ENCODE measurements at places on chromosomes 12 and 14.

DNA sequence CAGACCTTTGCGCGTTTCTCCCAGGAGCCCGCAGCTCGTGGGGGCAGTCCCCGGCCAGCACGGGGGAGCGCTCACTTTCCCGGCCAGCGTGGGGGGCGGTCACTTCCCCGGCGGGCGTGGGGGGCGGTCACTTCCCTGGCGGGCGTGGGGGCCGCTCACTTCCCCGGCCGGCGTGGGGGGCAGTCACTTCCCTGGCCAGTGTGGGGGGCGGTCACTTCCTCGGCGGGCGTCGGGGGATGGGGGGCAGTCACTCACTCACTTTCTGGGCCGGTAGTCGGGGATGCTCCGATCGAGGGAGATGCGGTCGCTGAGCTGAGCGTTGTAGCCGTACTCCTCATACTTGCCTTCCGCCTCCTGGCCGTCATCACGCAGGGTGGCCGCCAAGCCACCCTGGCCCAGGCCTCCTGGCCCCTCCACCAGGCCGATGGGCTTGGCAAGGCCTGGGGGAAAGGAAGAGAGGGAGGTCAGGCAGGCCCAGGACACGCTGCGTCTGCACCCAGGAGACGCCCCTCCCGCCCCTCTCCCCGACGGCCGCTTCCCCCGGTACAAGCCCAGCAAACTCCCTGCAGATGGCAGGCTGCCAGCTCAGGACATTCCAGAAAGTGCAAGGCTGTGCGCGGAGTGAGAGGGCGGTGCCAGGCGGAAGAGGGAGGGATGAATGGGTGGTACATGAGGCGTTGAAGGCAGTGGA lies 43.3 kb downstream of the GALNT9 start:
- DNase-seq: peak; percentile 33

DNA sequence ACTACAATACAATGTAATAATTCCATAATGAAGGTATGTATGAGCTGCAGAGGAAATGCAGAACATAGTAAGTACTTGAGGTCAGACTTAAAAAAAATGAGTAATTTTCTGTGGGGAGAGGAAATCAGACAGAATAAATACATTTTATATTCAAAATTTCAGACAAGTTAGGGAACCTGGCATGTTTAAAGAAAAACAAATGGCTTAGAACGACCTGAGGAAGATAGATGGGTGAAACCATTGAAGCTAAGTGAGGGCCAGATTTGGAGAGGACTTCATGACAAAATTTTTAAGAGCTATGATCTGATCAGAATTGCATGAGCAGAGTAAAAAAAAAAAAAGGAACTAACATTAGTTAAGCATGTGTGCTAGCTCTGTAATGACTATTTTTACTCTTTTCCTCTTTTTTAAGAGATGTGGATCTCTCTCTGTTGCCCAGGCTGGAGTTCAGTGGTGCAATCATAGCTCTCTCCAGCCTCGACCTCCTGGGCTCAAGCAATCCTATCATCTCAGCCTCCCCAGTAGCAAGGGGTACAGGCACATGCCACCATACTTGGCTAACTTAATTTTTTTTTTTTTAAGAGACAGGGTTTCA lies 157.6 kb upstream of the PDE3A start:
- no peak for DNase-seq

GRCh38 chr14:46352844-46353243 lies 298.7 kb downstream of the RPL10L start:
- DNase-seq: no peak

- no peak for DNase-seq
Observed at GRCh38 chr12:131163189-131163738, 209.6 kb downstream of the ADGRD1 start.

- DNase-seq: no peak
Observed at GRCh38 chr12:104736307-104736706, 221.8 kb downstream of the SLC41A2 start.

GRCh38 chr14:93064411-93065271 lies 51.1 kb downstream of the ITPK1 start:
- no peak for DNase-seq

DNA sequence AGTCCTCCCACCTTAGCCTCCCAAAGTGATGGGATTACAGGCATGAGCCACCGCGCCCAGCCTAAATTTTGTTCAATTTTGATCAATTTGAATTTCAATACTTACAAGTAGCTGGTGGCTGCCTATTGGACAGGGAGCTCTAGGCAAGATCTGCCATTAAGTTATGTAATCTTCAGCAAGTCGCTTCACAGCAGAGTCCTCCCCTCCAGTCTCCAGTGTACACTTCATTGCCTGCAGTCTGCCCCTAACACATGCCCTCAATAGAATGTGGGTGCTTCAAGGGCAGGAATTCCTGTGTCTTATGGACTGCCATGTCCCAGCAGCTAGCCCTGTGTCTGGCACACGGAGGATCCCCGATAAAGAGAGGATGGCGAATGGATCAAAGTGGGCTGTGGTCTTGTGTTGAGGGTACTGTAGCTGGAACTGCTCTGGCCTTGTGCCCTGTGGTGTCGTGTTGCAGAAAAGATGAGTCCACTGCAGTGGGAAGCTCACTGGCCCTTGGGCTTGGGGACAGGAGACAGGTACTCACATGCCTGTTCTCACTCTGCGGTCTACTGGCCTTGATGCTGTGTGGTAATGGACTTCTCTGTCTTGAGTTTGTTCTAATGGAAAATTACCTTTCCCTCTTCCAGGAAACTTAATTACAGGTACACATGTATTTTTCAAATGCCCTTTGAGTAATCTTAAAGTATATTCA lies 67.6 kb downstream of the TECPR2 start:
- DNase-seq: no peak

DNA sequence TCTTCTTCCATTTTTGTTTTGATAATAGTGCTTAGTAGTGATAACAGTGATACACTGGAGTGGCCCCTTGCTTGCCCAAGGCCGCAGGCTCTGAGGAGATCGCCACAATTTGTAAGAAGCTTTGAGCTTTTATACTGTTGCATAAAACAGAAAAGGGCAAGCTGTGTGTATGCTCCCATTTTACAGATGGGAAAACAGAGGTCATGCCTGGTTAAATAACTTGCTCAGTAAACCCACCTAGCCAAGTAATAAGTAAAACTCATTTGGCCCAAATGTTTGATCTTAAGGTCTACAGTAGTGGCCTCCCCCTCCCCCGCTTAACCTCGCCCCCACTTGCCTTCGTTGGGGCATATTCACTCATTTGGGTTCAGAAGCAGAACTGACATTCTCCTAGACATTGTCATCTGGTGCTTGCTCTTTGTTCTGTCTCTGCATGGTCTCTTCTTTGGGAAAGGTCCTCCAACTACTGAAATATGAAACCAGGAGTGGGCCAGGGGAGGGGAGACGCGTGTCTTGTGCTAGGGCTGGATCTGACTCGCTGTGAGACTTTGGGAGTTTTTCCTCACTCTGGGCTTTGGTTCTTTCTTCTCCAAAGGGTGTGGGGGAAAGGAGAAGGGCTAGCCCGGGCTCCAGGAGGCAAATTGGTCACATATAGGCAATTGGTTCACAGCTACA lies 88.1 kb downstream of the PAPOLA start:
- DNase-seq: no peak

DNA sequence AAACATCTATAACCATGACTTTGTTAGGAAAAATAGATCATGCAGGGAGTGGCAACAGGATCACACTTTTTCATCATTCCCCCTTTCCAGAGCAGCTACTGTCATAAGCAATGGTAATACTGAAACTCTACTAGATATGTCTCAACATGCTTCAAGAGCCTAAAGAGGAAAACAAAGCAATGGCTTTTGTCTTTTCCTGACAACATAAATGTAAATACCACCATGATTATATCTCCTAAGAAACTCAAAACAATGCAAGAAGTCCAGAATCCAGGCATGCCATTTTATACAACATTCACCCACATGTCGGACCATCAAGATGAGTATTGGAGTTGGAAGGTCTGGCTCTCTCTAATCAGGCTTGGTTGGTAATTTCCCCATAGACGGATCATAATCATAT lies 78.7 kb downstream of the KIF21A start:
- DNase-seq: no peak

- DNase-seq: no peak
Observed at GRCh38 chr12:106425061-106425702, 67.6 kb downstream of the POLR3B start.

- no peak for DNase-seq
Observed at GRCh38 chr14:80615831-80616230, 325.7 kb downstream of the CEP128 start.

GRCh38 chr12:32486158-32486557 lies 86.8 kb downstream of the FGD4 start:
- DNase-seq: peak; percentile 57

DNA sequence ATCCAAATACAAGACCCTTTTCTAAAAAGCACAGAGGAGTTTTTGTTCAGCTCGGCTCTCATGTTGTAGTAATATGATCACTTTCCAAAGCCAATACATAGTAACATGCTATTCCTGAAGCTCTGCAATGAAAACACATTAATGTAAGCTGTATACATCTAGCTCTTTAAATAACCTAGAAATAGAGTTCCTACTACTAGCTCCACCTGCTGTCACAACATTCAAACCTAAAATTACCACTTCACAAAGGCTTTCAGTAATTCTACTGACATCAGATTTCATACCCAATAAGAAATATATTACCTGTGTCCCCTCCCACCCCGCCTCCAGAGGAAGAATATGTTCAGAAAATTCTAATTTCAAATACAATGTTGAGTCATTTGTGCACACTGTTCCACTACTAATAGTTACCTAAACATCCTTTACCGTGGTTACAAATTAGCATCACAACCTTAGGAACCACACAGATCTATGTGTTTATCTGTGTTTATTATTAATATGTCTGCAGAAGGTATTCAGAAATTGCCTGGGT lies 17.8 kb downstream of the EFCAB11 start:
- no peak for DNase-seq

- peak; percentile 59 for DNase-seq
Observed at GRCh38 chr12:108649669-108650068, 16.0 kb upstream of the SELPLG start.

DNA sequence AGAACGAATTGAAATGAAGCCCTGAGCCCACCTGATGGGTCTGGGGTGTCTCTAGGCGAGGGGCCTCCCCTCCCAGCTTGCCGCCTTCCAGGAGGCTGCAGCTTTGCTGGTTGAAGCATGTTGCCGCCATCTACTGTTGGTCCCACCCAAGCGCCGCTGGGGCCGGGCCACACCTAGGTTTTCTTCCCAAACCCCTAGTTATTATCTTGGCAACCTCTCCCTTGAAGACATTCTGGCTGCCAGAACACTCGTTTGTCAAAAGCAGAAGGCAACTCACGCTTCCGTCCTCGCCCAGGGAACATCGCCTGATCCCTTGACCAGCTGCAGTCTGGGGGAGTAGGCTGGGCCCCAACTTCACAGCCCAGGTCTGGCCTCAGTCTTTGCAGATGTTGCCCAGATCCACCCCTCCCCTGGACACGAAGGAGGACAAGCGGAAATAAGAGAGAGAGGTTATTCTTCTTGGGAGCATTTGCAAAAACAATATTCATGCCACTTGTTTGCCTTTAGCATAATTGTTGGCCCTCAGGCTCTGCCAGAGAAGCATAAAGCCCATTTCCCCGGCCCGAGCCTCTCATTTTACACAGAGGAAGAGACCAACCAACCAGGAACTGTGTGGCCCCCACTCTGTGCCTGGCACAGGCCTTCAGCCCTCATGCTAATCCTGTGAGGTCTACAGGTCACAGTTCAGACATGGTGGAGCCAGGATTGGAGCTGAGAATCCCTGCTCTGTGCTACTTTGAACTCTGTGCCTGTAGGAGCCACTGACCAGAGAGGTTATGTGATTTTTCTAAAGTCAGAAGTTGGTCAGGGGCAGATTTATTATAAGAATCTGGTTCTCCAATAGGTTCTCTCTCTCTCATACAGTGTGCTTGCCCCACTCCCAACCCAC lies 6.8 kb downstream of the EMP1 start:
- no peak for DNase-seq

DNA sequence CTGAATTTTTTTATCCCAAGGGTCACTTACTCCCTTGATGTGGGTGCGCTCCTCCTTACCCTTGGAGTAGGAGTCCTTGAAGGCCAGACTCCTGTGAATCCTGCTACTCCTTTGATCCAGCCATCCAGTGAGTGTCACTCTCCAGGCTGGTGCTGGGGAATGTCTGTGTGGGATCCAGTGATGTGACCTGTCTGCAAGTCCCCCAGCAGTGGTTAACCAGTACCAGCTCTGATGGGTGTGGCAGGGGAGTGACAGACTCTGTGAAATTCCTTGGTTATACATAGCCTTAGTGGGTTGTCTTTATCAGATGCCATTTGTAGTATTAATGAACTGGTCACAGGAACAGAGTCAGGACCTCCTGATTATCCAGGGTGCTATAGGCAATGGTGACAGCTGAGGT lies 409.5 kb upstream of the LMO3 start:
- no peak for DNase-seq

GRCh38 chr14:30191639-30192279 lies 264.1 kb upstream of the PRKD1 start:
- no peak for DNase-seq

GRCh38 chr14:32121536-32121935 lies 44.4 kb downstream of the ARHGAP5 start:
- DNase-seq: no peak

- DNase-seq: no peak
Observed at GRCh38 chr12:55681142-55682077, 26.3 kb downstream of the ITGA7 start.

- DNase-seq: no peak
Observed at GRCh38 chr14:35963209-35963608, 137.1 kb downstream of the BRMS1L start.

- no peak for DNase-seq
Observed at GRCh38 chr12:107670999-107671643, 14.5 kb upstream of the PWP1 start.

GRCh38 chr14:103084021-103084919 lies at the start of gene LBHD2:
LBHD2 (plus strand) TSS chr14:103084210; CDS start chr14:103086013, 1,803 bp downstream.
- no peak for DNase-seq

DNA sequence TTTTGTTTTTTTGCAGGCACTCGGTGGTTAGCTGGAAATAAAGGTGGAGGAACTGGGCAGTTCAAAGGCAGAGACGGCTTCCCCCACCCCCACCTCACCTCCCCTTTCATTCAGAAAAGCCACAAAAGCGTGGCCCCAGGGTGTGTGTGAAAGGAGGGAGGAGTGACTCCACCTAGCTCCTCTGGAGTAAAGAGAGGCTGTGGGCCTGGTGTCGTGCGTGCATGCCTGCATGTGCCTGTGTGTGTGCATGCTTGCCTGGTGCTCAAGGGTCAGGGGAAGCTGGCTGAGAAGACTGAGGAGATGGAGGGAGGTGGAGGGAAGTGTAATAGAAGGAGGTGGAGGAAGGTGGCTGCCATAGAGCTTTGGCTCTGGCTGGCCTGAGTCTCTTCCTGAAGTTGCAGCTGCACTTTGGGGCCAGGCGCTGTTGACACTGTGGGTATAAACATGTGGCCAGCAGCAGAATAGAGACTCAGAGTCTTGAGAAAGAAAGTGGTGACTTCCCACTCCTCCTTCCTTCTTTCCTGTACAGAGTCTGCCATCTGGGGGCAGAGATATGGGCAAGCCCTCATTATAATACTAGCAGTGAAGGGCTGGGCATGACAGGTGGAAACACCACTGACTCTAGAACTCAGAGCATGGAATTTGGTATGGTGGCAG lies 36.9 kb upstream of the SINHCAF start:
- DNase-seq: no peak
